M059J (cell line): ENCODE measurements at places on chromosomes 13 and 19.

GRCh38 chr13:33111414-33112110 lies 95.3 kb downstream of the KL start:
- DNase-seq = no peak

- no peak for DNase-seq
Measured at GRCh38 chr19:2240881-2241760, 4.5 kb downstream of the SF3A2 start.

GRCh38 chr13:100506154-100506553 lies 82.4 kb downstream of the GGACT start:
- no peak for DNase-seq

- peak; percentile 14 for DNase-seq
Measured at GRCh38 chr13:24168392-24168750, 7.9 kb downstream of the SPATA13 start.

DNA sequence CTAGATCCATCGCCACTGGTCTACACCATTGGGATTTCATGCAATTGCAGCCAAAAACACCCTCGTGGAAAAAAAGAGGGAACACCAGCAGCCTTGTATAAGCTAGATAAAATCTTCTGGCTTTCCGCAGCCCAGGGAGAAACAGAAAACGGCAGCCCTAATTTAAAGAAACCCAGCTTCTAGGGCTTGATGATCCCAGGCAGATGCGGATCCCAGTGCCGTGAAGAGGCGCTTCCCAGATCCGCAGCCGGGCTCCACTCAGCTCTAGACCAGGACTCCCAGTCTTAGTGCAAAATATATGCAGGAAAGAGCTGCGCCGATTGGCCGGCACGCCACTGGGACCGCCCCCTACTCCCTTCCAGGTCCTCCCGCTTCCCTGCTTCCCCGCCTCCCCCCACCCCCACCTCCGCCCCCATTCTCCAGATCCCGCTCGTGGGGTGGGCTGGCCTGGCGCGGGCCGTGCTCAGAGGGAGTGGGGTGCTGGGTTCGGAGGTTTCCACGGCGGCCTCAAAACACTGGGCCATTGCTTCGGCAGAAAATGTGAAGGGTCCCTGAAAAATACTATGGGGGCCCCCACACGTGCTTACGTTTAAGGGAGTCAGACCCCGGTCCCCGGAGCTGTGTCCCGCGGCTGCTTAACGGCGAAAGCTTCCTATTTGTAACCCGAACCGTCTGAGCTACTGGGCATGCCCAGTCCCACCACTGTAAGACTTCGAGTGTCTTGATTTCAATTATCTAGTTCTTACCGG lies 63.1 kb downstream of the SERP2 start:
- peak; percentile 92 for DNase-seq

GRCh38 chr13:37114250-37114649 lies 8.8 kb upstream of the CSNK1A1L start:
- DNase-seq = no peak

DNA sequence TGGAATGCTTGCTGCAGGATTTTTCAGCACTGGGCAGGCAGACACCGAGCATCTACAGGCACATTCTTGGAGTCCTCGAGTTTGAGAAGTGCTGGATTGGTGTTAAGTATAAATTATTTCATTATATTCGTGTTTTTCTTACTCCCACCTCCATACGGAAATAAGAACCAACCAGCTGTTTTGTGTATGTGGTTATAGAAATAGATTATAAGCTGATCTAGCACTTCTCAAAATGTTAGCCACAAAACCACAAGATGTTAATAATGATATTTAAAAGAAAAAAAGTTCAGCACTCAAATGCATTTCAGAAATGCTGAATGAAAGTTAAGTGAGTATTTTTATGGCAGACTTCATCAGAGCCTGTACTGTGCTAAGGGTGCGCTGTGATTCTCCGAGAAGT lies 24.0 kb upstream of the TEX29 start:
- no peak for DNase-seq

DNA sequence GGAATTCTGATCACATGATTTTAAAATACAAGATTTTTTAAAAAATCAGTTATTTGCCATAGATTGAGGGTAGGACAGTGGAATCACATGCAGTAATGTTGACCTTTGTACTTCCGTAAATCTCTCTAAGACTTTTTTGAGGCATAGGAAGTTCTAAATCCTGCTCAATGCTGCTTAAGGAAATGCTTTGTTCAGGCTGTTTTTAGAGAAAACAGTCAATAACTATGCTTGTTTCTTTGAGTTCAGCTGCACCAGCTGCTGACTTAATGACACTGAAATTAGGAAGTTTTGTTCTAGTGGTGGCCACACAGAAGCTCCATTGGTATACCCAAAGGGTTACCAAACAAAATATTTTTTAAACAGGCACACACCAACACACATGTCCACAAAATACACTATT lies 60.9 kb downstream of the KLF12 start:
- DNase-seq = no peak

GRCh38 chr13:94928127-94928775 lies 215.9 kb upstream of the SOX21 start:
- no peak for DNase-seq

DNA sequence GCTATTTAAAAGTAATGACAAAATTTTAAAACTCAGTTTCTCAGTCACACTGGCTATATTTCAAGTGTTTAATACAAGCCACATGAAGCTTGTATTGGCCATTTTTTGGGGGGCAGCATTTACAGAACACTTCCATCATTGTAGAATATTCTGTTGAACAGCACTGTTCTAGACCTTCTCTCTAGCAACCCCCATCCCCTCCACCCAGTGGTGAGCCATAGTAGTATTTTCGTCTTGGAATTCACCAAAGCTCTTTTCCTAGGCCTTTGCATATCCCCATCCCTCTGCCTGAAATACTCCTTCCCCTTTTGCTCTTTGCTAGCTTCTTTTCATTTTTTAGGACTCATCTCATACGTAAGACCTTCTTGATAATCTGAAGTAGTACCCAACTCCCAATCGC lies 99.5 kb downstream of the ZC3H13 start:
- no peak for DNase-seq

- no peak for DNase-seq
Measured at GRCh38 chr13:73480779-73481559, 422.2 kb downstream of the KLF5 start.
